Stimulated activated CD4-positive, alpha-beta T cell treated with anti-CD3 and anti-CD28 coated beads, Interleukin-12 subunit alpha, Interleukin-12 subunit beta, amount 100 ng/mL, for 48 hours (primary cell): ENCODE measurements at places on chromosomes 3 and 15.

DNA sequence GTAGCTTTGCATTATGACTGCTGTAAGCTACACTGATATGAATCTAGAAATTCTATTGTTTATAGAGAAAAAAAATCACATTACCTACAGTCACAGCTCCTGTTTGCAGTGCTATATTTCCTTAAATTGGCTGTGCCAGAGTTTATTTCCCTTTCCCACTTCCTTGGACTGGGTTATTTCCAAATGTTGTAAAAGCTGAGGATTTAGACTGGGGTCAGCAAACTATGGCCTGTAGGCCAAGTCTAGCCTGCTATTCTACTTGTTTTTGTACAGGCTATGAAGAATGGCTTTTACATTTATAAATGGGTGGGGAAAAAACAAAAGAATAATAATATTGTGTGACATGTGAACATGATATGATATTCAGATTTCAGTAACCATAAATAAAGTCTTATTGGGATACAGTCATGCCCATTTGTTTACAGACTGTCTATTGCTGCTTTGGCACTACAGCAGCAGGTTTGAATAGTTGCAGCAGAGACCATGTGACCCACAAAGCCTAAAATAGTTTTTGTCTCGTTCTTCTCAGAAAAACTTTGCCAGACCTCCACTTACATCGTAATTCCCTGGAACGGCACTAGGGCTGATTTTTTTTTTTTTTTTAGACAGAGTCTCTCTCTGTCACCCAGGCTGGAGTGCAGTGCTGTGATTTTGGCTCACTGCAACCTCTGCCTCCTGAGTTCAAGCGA lies 7.8 kb downstream of the GLDN start:
- no peak for DNase-seq

- no peak for DNase-seq
Measured at GRCh38 chr3:195282961-195283360, 12.0 kb upstream of the XXYLT1 start.

GRCh38 chr15:44207643-44208042 lies 12.6 kb upstream of the FRMD5 start:
- no peak for DNase-seq

DNA sequence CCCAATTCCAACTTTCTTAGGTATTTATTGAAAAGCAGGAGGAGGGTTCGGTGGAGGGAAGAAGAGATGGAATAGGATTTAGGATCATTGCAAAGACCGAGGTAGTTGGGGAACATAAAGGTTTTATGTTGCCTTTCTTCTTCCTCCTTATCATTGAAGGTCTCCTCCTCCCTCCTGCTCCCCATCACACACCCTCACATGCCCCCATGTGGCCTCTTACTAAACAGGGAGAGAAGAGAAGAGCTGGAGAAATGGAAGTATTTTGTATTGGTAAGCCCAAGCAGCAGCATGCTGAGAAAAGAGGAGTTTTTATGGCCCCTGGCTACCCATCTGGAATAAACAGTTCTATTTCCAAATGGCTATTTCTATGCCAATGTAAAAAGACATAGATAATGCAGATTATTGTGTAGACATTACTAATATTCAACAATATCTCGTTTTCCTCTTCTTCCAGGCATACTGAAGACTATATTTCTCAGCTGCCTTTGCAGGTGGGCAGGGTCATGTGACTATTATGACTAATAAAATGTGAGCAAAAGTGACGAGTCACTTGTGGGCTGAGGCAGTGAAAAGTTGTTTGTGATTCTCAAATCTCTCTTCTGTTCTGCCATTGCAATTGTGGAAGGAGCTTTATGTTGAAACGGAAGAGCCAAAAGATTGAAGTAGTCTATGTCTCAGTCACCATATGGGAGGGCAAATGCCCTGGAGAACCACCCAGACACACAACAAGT lies 5.2 kb upstream of the GPR176 start:
- no peak for DNase-seq

DNA sequence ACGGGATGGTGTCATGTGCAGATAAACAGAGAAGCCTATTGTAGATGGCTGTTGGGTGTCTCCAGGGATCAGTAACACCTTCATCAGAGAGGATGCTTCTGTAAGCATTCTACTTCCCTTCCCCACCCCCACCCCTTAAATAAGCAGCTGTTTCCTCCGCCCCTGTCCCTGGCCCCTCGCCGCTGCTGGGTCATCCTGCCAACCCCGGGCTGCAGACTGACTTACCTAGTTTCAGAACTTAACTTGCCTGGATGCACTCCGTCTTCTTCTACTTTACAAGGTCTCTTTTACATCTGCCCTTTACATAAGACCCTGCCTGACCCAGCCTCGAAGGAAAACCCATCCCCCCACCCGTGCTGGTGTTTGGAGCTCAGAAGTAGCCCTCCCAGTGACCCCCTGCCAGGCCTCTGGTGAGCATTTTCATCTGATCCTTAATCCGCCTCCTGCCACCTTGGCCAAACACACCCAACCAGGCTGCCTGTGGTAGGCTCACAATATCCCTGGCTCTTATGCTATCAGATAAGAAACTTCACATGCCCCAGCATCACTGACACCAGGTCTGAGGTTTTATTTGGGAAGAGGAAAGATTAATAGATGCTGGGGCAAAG lies 103.0 kb upstream of the HES1 start:
- no peak for DNase-seq
